Brain microvascular endothelial cell (primary cell): ENCODE measurements at places on chromosomes 6 and 20.

DNA sequence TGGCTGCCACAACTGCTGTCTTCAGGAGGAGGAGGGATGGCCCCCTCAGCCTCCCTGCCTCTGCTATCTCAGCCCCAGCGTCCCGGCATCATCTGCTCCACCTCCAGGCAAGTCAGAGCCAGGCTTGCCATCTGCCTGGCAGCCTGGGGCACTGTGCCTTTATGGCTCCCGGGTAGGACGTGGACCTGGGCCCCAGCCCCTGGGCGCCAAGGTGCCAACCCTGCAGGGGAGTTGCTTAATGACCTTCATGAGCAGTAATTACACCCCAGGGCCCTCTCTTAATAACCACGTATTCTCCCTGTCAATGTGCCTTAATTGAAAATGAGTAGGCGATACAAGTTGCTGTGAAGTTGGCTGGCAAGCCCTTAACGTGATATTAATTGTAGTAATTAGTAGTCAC lies 122.1 kb upstream of the MLN start:
- no peak for DNase-seq

DNA sequence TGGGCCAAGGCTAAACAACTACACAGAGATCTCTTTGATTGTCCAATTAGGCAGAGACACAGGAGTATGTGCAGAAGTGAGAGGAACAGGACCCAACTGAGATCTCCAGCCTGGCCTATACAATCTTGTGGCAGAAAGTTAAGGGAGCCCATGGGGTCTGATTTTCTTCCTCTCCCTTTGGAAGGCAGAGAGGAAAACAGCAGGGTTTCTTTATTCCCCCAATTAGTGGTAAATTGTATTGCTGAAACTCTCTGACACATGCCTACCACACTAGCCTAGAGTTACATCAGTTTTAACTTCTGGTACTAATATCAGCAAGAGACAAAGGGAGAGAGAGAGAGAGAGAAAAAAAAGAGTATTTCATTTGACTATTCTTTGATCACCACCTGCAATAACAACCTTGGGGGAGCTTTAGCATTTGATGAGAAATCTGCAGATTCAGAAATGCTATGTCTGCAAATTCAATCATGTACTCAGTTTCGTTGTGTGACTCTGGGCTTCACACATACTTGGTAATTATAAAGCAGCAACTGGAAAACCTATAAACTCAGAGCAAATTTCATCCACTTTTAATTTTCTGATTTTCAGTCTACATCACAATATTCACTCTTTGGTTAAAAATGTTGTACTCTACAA lies 260.3 kb upstream of the SPTLC3 start:
- DNase-seq: no peak

- no peak for DNase-seq
Measured at GRCh38 chr6:99412065-99412464, 13.0 kb downstream of the PNISR start.

- DNase-seq: no peak
Measured at GRCh38 chr6:32046450-32047083, 8.4 kb downstream of the CYP21A2 start.

DNA sequence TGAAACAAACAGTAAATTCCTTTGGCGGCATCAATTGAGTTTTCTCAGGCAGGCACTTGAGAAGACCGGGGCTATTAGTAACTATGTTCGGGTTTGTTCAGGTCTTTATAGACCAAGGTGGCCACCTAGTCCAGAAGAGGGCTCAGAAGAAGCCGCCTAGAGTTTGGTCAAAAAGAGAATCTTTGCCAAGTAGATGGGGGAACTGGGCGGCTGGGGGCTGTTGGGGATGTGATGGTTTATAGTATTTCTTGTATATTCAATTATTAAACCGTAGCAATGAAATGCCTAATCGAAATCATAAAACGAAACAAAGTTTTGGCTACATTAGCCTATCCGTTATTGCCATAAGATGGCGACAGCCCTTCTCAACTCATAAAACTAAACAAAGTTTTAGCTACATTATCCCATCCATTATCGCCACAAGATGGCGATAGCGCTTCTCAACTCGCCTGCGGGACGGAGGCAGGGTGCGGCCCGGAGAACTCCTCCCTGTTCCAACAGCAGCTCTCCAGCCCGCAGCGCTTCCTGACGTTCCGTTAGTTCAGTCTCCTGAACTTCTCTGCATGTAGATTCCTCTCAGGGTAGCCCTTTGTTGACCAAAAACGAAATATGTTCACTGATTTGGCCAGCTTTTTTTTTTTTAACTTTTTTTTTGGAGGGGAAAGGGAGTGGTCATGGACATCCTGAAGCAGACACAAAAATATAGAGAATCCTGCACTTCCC lies 120.5 kb upstream of the PRSS16 start:
- DNase-seq: peak; percentile 93

DNA sequence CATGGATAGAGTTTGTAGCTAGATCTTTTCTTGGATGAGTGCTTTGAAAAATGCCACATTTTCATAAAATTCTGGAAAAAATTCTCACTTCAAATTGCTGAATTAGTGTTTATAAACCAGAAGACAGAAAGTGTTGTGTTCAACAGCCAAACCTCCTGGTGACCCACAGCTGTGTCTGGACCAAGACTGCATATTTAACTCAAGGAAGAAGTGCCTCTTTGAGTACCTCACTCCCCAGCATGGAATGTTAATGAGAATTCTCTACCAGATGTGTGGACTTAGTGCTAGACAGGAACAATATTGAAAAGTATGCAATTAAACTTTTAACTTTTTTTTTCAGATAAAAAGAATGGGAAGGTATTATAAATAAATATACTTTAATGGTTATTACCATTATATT lies 609.3 kb downstream of the COL12A1 start:
- DNase-seq: no peak
